ENCODE measurements at places on chromosomes 4 and X.

- ATAC-seq, result no peak
Measured at GRCh38 chrX:150032742-150033141, 94.5 kb upstream of the EOLA2 start.

- peak; percentile 78 for ATAC-seq
Measured at GRCh38 chr4:100189820-100190642, at the start of gene DDIT4L. Gene DDIT4L, minus strand, starts transcription at chr4:100190468. Its CDS starts 485 bp downstream, at chr4:100189983.

DNA sequence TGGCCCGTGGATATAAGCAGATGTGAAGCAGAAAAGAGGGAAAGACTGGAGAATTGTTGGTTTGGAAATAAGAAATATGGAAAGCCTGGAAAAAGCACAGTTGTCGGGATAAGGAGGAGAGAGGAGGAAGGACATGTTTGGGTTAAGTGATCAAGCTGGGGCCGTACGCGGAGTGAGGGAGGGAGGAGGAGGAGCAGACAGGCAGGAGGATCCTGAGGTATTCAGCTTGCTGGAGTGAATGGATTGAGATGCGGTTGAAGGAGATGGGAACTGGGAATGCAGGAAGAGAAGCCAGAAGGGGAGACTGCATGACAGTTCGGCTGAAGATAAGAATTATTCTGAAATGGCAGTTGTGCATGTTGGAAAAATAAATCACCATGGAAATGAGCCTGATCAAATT is 21.2 kb downstream of the ZFP42 start:
- ATAC-seq, result no peak

GRCh38 chr4:114043116-114043515 is 63.7 kb upstream of the ARSJ start:
- ATAC-seq, result no peak

- no peak for ATAC-seq
Measured at GRCh38 chrX:15514279-15514678, 13.7 kb downstream of the BMX start.

- ATAC-seq, result no peak
Measured at GRCh38 chr4:148240241-148240640, 202.0 kb downstream of the NR3C2 start.

- ATAC-seq, result no peak
Measured at GRCh38 chrX:153625271-153626024, 21.6 kb upstream of the DUSP9 start.

- ATAC-seq, result no peak
Measured at GRCh38 chrX:858542-859078, 228.0 kb downstream of the SHOX start.

DNA sequence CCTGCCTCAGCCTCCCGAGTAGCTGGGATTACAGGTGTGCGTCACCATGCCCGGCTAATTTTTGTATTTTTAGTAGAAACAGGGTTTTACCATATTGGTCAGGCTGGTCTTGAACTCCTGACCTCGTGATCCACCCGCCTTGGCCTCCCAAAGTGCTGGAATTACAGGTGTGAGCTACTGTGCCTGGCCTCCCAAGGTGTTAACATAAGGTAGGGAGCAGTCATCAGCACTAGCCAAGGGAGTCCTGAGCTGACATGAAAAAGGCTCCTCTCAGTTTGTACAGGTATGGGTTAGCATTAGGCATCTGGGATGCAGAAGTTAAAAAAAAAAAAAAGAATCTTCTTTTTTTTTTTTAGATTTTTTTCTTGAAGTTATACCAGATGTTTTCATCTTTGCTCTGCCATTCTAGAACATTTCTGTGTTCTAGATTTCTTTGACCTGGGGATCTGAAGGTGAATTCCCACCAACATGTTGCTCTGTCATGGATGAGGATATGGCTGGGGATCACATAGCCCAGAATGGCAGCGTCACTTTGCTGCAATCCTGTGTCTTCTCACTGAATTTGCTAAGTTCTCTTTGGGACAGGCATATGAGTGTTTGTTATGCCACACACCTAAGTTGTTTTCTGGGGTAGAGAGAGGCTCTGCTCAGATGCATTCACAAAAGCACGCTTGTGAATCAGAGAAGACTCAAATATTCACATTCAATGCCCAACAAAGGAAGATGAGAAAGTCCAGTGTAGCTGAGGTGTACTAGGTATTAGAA is 24.4 kb upstream of the PLA2G12A start:
- ATAC-seq, result peak; percentile 78

GRCh38 chrX:41750716-41751115 is 26.7 kb downstream of the GPR82 start:
- no peak for ATAC-seq

DNA sequence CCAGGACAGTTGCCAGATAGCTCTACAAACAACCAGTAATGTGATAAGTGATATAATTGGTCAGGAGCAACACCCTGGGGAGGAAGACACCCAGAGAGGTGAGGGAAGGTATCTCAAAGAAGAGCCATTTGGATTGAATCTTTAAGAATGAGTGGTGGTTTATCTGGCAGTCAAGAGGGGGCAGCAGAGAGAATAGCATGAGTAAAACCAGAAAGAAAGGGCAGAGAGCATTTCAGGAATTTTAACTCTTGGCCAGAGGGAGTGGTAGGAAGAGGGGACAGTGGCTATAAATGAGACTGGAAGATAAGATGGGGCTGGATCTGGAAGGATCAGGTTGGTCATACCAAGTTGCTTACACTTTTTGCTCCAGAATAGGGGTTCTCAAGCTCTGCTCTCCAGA is 5.9 kb upstream of the SEPTIN6 start:
- ATAC-seq, result peak; percentile 56

DNA sequence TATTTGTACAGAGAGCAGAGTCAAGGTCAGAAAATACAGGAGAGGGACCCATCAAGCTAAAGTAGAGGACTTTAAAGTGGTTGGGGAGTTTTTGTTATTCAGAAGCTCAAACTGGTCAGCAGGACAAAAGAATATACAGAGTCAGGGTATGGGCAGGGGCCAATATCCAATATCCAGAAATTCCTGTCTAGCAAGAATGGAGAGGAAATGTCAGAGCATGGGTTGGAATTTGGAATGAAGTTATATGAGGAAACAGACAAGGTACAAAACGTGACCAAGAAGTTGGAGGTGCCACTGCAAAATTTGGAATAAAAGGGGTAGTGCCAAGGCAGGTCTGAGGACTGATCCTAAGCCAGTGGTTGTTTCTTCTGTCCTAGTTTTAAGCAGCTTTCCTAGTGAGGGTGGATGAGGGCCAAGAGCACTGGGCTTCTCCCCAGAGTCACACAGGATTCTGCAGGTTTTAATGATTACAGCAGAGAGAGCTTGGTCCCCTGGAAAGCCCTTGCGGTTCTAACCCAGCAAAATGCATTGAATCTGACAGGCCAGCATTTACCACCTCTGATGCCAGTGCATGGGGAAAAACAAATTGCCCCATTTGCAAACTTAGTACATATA is 304.7 kb upstream of the FTHL17 start:
- ATAC-seq, result no peak

DNA sequence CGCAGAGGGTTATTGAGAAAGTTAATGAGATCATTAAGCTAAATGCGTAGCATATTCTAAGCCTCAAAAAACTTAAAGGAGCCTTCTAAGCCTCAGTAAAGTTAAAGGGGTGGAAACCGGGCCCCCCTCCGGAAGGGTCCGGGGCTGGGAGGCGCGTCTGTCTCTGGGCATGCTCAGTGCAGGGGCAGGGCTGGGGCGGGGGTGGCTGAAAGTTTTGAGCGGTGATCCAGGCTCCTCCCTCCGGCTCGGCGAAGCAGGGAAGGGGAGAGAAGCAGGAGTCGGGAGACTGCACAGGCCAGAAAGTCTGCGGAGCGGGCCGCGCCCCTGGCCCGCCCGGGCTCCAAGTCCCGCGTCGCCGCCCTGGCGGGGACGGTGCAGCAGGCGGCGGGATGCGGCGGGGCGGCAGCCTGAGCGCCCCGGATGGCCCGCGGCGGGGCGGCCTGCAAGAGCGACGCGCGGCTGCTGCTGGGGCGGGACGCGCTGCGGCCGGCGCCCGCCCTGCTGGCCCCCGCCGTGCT is at the start of gene EVC:
Gene EVC (plus strand): TSS at position 241 of the 518 bp plus-strand sequence. CDS start 180 bp downstream, at position 421.
- peak; percentile 53 for ATAC-seq

DNA sequence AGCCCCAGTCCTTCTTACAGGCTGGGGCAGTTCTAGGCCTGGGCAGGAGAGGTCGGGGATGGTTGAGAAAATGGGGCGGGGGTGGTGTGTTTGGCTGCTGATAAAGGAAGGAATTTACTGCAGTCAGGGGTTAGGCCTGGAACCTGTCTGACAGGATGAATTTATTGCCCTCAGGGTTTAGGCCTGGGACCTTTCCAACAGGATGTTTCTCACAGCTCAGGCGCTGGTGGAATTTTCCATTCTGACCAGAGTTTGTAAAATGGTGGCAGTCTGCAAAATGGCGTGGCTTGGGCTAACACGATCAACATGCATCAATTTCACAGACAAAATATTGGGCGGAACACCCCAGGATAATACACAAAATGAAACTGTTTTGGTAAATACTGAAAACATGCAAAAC is 83.5 kb upstream of the SPIN4 start:
- ATAC-seq, result no peak

DNA sequence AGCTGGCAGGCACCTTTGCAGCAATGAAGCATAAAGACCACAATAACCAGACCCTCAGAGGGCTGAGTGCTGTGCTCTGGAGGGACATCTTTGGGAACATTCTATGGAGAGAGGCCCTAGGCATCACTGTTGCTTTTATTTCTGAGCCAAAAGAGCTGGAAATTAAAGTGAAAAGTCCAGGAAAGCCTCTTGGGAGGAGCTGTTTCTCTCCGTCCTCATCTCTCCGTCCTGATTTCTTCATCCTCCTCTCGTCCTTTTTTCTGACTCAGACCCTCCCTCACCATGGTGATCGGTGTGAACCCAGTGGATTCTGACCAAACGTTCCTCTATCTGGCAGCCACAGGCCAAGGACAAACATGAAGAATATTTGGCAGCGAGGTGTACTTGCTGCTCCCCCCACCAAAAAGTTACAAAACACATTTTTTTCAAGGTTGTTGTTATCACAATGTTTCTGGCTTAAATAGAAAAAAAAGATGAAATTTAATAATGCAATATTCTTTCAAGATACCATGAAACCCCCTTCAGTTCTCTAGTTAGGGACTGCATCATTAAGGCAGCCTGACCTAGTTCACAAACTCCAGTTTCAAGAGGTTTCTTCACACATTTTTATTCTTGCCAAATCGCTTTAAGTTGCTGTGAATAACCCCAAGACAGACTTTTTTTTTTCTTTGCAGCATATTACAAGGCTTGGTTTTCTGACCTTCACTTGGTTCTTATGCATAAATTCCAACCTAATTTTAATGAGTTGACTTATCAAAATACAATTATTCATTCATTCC is 80.2 kb downstream of the SCD5 start:
- ATAC-seq, result no peak

DNA sequence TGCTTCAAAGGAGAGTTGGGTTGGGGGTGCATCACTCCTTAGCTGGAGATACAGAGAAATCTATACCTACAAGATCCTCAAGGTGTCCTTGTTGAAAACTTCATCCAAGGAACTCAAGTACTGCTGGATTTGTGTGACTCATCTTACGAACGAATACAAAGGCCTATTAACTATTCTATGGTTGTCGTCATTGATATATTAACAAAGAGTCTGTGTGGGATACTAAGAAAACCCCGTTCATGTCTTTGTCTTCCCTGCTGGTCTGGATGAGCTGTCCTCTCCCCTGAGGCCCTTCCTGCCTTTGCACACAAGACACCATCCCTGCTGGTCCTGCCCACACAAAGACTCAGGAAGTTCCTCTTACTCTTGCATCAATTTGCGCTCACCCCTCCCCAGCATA is 54.9 kb upstream of the IRF2 start:
- no peak for ATAC-seq

DNA sequence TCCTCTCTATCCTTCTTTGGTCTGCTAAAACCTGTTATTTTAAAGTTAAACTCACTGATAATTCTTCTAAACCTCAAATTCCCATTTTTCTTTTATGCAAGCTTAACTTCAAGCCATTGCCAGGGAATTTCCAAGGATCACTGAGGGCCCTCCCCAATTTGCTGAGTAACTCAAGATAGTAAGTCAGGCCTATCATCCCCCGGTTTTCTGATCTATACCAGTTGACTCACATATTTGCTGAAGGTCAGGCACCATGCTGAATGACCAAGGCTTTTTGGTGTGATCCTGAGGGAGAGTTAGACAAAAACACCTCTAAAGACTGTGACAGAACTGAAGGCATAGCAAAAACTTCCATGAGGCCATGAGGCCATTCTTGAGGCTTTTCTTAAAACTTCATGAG is 1301.9 kb downstream of the PCDH7 start:
- ATAC-seq, result no peak

- no peak for ATAC-seq
Measured at GRCh38 chr4:55133951-55134350, 8.6 kb upstream of the KDR start.

DNA sequence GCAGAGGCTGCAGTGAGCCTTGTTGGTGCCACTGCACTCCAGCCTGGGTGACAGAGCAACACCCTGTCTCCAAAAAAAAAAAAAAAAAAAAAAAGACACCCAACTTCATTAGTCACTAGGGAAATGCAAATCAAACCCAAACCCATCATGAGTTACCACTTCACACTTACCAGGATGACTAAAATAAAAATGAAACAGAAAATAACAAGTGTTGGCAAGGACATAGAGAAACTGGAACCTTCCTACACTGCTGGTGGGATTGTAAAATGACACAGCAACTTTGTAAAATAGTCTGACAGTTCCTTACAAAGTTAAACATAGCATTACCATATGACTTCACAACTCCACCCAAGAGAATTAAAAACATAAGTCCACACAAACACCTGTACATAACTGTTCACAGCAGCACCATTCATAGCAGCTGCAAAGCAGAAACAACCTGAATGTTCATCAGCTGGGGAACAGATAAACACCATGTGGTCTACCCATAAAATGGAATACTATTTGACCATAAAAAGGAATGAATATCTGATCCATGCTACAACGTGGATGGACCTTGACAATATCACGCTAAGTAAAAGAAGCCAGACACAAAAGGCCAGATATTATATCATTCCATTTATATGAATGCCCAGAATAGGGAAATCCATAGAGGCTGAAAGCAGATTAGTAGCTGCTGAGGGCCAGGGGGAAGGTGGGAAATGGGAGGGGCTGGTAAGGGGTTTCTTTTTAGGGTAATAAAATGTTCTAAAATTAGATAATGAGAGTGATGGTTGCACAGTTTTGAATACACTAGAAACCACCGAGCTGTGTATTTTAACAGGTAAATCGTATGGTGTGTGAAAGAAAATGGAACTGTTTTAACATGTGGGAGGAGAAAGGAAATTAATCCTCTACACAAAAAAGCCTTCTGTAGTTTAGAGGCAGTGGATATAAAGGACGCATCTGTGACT is 18.3 kb downstream of the CD99L2 start:
- ATAC-seq, result peak; percentile 90

DNA sequence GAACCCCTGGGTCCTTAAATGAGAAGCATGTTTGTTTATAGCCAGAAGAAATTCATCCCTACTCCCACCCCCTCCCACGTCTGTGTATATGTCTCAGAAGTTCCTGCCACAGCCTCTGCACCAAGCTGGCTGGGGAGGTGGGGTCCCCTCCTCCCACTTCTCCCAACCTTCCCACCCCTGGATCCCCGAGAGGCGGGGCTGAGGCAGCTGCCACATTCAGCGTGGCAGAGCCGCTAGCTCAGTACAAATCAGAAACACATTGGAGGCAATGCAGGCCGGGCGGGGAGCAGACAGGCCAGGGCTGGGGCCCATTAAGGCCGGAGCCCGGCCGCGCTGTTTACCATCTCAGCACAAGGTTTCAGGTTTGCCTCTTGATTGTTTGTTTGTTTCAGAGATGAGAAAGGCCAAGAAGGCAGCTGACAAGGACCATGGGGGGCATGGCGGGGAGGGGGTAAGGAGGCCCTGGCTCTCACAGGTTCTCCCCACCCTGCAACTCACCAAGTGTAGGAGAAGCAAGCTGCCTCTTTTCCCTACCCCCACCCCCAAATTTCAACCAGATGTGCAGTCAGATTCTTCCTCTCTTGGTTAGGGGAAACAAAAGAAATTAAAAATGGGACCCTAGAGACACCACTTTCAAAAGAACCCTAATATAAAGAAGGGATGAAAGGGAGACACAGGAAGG is 22.3 kb downstream of the PJA1 start:
- ATAC-seq, result no peak
